ENCODE measurements at places on chromosomes 4 and X. TPM values are rescaled to one million over a fixed set of nuclear protein-coding genes. Genes with fewer than 3 reads are reported as not detected.

Gene ATOH1
- not detected for total RNA-seq

Gene EPGN
- 0.98 TPM for total RNA-seq

Gene SFRP2
- total RNA-seq = 7.4 TPM

Gene CPLX1
- 3.9 TPM for total RNA-seq

Gene ZFP92
- total RNA-seq = 3.6 TPM

Gene MMRN1
- 37.4 TPM for total RNA-seq

Gene RNF212
- total RNA-seq = 8.8 TPM

Gene EMD
- total RNA-seq = 33.0 TPM

Gene ANXA5
- 250 TPM for total RNA-seq

Gene NUDT10
- 5.9 TPM for total RNA-seq
